ENCODE measurements at places on chromosomes 11 and 22.

DNA sequence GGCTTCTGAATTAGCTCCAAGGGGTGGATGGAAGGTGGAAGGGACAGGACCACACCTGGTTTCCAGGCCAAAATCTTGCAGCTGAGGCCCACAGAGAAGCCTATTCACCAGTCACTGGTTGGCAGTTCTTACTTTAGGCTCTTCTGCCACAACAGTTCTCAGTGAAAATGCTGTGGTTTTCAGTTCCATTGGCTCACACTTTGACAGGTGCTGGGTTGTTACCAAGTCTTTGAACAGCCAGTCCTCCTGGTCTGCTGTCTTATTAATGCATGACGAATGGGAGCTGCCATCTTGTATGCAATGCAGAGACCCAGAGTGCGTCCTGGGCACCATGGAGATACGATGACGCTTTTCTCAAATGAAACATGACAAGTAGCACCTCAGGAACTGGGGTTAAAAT is 232.0 kb upstream of the ZBED5 start:
- DNase-seq = no peak

DNA sequence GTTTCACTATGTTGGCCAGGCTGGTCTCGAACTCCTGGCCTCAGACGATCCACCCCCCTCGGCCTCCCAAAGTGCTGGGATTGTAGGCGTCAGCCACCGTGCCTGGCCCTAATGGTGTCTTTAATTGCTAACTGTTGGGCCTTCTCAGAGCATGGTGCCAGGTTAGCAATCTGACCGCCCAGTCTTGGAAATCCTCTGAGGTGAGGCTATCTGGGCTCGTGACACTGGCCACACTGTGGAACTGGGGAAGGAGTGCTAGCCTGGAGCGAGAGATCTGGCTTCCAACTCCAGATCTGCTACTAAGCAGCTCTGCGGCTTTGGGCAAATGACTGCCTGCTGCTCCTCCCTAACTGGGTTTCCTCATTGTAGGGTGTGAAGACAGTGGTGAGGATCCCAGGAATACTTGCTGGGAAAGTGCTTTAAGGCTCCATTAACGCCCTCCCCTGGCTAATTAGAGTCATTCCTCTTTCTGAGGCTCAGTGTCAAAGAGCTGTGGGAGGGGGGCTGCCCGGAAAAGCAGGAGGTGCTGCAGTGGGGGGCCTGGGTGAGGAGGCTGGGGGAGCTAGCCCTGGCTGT is 35.4 kb downstream of the CHRDL2 start:
- no peak for DNase-seq

GRCh38 chr11:43579919-43580276 is 100.6 kb upstream of the HSD17B12 start:
- DNase-seq = no peak

- peak; percentile 86 for DNase-seq
Observed at GRCh38 chr11:102047305-102047924, at the start of gene CFAP300. Gene CFAP300, plus strand, starts transcription at chr11:102047437. Its CDS starts 34 bp downstream, at chr11:102047471.

GRCh38 chr22:37126882-37127281 is 17.4 kb upstream of the TMPRSS6 start:
- no peak for DNase-seq

- DNase-seq = no peak
Observed at GRCh38 chr11:134371436-134372185, 39.8 kb downstream of the GLB1L2 start.

GRCh38 chr22:26576026-26576680 is 13.8 kb downstream of the TPST2 start:
- no peak for DNase-seq

DNA sequence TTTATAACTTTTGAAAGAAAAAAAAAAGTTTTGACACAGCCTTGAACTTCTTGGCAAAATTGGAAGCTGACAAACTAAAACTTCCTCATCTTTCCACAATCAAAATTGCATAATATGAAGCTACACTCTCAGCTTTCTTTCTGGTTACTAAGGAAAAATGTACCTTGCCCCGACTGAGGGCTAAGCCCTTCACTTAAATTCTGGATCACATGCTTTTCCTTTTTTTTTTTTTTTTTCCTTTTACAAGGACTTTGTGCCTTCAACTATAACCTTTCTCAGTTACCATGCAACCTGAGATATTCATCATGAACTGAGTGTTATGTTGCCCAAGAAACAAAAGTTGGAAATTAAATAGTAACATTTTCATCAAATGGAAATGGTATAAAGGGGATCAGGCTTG is 188.5 kb upstream of the CARD18 start:
- DNase-seq = no peak

DNA sequence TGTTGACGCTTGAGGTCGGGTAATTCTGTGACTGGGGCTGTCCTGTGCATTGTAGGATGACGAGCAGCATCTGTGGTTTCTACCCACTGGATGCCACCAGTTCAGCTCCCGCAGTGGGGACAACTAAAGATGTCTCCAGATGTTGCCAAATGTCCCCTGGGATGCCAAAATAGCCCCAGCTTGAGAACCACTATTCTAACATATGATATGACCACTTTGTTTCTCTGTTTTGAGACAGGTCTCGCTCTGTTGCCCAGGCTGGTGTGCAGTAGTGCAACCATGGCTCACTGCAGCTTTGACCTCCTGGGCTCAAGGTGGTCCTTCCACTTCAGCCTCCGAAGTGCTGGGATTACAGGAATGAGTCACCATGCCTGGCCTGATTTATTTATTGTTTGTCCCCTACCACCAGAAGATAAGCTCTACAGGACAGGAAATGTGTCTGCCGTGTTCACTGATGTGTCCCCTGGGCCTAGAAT is 4.4 kb upstream of the MEN1 start:
- no peak for DNase-seq

GRCh38 chr11:100910808-100911207 is 218.8 kb downstream of the PGR start:
- DNase-seq = no peak

DNA sequence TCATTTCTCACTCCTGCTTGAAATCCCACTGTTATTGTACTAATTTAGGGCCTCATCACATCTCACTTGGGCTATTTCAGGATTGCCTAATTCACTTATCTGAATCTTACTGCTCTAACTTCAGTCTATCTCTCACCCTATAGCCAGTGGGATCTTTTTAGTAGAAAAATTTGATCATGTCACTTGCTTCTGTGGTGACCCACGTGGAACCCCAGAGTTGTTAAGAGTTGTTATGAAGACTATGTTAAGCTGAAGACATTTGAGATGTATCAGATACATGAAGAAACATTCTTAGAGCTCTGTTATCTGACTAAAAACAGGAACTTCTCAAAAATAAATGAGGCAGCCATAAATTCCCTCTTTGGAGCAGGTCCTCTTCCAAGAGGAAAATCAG is 1375.6 kb upstream of the TENM4 start:
- DNase-seq = no peak

DNA sequence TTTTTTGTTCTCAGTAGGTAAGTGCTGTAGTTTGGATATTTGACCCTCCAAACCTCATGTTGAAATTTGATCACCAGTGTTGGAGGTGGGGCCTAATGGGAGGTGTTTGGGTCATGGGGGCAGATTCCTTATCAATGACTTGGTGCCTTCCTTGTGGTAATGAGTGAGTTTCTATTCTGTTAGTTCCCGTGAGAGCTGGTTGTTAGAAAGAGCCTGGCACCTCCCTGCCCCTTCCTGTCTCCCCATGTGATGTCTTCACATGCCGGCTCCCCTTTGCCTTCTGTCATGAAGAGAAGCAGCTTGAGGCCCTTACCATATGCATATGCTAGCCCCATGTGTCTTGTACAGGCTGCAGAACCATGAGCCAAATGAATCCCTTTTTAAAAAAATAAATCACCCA is 138.3 kb downstream of the TMEM135 start:
- no peak for DNase-seq

DNA sequence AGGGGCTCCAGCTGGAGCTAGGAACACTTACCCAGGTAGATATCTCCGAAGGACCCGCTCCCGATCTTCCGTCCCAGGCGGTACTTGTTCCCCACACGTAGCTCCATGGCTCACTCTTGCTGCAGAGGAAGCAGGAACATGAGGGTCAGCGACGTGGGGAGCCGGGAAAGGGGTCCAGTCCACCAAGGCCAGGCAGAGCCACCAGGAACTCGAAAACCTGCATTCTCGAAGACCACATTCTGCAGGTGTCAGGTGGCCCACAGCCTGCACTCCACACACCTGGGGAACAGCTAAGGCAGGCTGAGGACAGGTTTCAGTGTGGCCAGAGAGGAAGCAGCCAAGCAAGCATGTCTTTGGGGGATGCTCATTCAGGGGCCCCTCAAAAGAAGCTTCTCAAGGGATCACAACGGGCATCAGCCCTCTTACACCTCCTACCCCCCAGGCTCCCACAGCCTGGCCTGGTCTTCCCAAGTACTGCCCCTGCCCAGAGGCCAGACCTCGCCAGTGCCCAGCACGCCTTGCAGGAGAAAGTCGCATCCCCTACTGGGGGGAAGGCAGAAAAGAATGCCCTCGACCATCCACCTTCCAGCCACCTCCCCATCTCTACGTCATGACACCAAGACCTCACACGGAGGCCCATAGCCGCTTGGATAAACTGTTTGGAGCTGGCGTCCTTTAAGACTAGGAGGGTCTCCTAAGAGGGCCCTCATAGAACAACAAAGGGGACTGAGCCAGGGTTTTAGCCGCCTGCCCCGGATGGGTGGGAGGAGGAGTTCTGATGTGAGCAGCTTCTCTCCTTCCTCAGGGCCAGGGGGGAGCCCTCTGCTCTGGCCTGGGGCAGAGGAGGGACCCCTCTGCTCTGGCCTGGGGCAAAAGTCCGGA is 2.9 kb downstream of the CSNK1E start:
- no peak for DNase-seq

DNA sequence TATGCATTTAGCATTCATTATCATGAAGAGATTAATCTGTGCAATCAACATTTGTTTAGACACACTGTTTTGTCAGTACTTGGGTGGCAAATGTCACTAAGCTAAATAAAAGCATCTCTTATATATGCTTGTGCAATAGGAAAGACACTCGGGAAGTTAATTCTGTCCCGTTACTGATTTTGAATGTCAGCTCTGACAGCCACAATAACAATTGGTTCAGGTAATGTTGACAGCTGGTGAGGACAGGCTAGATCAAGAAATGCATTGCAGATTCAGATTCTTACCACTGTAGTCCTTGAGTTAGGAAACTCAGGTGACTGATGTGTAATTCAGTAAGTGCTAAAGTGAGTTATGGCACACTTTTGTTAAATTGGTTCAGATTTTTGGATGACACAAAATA is 523.8 kb upstream of the FAT3 start:
- no peak for DNase-seq

GRCh38 chr11:128161994-128162393 is 425.4 kb downstream of the ETS1 start:
- DNase-seq = no peak

DNA sequence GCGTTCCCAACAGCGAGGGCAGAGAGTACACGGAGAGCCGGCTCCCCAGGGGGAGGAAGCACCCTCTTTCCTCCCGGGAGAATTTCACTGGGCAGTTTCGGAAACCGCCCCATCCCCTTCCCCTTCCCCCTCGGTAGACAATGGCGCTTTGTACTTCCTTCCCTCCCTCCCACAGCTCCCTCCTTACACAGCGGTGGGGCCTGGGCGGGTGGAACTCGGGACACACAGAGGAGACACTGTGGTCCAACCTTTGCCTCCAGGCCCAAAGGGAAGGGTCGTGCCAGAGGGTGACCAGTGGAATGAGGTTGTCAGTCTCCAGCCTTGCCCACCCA is 4.3 kb downstream of the SMTN start:
- peak; percentile 38 for DNase-seq

DNA sequence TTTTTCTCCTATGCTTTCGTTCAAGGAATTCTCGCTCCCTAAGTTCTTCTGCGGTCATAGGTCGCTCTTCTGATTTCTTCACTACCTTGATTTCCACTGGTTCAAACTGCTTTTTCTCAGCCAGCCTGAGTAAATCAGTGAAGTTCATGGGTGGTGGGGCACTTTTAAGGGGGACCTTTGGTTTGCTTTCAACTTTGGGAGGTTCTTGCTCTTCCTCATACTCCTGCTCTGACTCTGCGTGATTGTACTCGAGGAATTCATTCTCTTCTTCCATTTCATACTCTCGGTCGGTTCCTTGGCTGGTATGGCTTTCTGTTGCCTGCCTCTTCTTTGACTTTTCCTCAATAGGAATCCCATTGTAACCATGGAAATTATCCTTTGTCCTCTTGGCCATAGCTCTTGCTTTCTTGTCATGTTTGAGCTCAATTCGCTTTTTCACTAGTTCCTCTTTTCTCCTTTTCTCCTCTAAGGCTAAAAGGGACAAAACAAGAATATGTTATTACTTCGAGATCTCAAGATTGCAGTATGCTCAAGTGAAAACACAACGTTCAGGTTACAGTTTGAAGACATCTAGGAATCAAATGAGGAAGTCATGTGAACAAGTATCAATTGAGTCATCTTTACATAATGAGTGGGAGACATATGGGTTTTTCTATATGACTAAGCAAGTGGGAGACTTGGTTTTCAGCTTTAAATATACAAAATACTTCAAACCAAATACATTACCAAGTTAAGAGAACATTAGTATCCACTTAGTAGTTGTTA is 16.2 kb downstream of the MISFA start:
- no peak for DNase-seq

- no peak for DNase-seq
Observed at GRCh38 chr11:119006656-119007055, 8.7 kb downstream of the CENATAC start.

DNA sequence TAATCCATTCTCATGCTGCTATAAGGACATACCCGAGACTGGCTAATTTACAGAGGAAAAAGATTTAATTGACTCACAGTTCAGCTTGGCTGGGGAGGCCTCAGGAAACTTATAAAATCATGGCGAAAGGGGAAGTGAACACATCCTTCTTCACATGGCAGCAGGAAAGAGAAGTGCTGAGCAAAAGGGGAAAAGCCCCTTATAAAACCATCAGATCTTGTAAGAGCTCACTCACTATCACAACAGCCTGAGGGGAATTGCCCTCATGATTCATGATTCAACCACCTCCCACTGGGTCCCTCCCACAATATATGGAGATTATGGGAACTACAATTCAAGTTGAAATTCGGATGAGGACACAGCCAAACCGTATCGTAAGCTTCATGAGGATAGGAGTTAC is 3.8 kb upstream of the CYB5R2 start:
- no peak for DNase-seq

DNA sequence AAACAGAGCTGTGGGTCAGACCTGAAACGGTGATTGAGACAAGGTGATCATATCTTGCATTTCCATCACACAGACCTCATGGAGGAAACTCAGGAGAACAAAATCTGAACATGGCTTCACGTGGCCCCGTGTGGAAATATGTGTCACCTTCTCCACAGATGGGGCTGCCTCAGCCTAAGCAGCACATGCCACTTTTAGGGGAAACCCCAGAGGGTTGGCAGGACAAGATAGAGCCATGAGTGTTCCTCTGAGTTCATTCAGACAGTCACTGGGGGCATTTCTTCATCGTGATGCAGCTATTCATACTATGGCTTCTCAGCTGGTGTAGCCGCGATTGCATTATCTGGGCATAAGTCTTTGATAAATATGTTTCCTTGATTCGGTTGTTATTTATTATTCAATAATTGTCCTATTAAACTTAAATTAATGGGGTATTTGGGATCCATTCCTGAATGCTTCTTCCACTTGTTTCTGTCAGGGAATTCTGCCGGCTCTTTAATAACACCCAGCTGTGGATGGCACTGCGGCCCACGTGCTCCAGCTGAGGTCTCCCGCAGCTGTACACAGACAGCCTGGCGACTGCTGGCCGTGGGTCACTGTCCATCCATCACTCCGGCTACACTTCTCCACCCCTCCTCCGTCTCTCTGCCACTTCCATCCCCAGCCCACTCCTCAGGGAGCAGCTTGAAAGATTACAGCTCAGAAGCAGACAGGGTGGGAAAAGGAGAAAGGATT is 485.1 kb downstream of the OPCML start:
- DNase-seq = no peak

All from colonic mucosa (tissue), 4 donors.